Testis (tissue), 5 donors: ENCODE measurements at places on chromosomes 3 and 15. TPM values are rescaled to one million over a fixed set of nuclear protein-coding genes. Genes with fewer than 3 reads are reported as not detected.

- no peak overlapping the region for H3K27ac ChIP-seq
- no peaks in the 10 kb centered on the region for H3K36me3 ChIP-seq
- H3K27me3 ChIP-seq = no peaks in the 10 kb centered on the region
- no peak for DNase-seq
- no peaks in the 10 kb centered on the region for H3K4me1 ChIP-seq
These were observed 48.9 kb upstream of the SLC7A14 start for GRCh38 chr3:170634663-170635384.

DNA sequence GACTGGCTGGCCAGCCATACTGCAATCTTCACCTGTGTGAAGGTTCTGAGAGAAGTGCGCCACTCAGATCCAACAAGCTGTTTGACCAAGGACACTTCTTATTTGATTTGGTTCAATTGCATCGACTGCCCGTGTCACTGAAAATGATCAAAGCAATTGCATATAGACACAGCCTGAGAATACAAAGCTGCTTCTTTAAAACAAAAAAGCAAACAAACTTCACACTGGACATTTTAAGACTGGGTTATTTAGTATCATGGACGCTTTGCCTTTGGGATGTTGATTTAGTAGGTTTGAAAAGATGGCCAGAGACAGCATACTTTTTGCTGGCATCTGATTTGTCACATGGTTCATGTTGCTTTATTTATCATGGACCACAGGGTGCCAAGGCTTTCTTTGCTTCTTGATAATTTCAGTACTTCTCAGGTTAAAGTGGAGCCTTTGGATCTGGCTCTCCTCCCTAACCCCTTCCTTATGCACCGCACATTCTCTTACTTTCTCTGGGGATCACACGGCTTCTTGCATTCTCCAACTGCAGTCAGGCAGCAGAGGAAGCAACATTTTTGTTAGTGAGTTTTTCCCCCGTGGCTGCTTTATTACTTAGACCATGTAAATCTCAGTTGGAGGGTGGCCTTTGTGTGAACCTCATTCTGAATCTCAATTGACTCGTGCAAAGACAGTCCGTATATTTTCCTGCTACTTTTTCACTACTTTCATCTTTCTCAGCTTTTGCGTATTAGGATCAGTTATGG is 151.0 kb downstream of the CD47 start:
- H3K36me3 ChIP-seq = no peaks in the 10 kb centered on the region
- H3K4me1 ChIP-seq = no peaks in the 10 kb centered on the region

- no peaks in the 10 kb centered on the region for H3K36me3 ChIP-seq
- H3K27me3 ChIP-seq = no peaks in the 10 kb centered on the region
- DNase-seq = no peak
- peaks cover 5% of the 10 kb centered on the region for H3K4me1 ChIP-seq
- no peak overlapping the region for H3K4me3 ChIP-seq
- H3K27ac ChIP-seq = no peak overlapping the region
These were observed 54.0 kb upstream of the MYZAP start for GRCh38 chr15:57537488-57538264.

Gene CD200R1
- total RNA-seq = 1.7 TPM

DNA sequence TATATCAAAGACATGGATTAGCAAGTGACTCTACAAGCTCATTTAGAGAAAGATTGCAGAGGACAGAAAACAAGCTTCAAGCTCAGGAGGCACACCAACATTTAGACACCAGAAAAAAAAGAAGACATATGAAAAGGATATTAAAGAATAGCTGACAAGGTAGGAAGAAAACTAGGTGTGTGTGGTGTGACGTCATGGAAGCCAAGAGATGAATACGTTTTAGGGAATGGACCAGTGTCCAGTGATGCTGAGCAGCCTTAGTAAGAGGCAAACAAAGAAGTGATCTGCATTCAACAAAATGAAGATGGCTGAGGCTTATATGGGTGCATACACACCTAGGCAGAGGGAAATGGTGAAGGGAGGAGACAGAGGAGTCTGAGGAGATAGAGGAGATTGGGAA is 377.4 kb downstream of the ROBO1 start:
- no peaks in the 10 kb centered on the region for H3K27me3 ChIP-seq
- no peaks in the 10 kb centered on the region for H3K36me3 ChIP-seq
- no peak overlapping the region for H3K4me3 ChIP-seq
- no peaks in the 10 kb centered on the region for H3K4me1 ChIP-seq
- DNase-seq = no peak
- no peak overlapping the region for H3K27ac ChIP-seq

GRCh38 chr15:77846986-77847385 is 214.3 kb upstream of the LINGO1 start:
- no peak overlapping the region for H3K4me3 ChIP-seq
- no peaks in the 10 kb centered on the region for H3K27me3 ChIP-seq
- DNase-seq = no peak
- H3K36me3 ChIP-seq = no peaks in the 10 kb centered on the region
- no peak overlapping the region for H3K27ac ChIP-seq

DNA sequence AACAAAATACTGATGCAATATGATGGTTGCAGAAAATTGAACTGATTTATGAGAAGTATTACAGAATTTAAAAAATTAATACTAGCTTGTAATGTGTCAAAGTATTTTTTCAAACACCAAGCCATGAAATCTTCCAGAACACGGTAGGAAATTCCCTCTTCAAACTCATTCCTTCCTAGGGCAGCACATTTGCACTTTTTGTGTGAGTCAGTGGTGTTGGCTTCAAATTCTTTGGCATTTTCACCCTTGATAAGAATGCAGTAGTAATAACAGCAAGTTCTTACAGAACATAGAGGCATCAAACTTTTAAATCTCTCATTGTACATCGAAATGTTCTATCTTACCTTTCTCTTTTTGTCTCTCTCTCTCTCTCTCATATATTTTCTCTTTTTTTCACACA is 191.8 kb downstream of the CGGBP1 start:
- no peak overlapping the region for H3K4me3 ChIP-seq
- no peaks in the 10 kb centered on the region for H3K27me3 ChIP-seq
- H3K4me1 ChIP-seq = no peaks in the 10 kb centered on the region
- no peak overlapping the region for H3K27ac ChIP-seq
- no peak for DNase-seq

GRCh38 chr15:59178151-59178695 is 28.4 kb upstream of the LDHAL6B start:
- H3K4me3 ChIP-seq = no peak overlapping the region
- H3K27me3 ChIP-seq = no peaks in the 10 kb centered on the region
- no peak for DNase-seq
- H3K4me1 ChIP-seq = no peaks in the 10 kb centered on the region
- no peak overlapping the region for H3K27ac ChIP-seq
- no peaks in the 10 kb centered on the region for H3K36me3 ChIP-seq

- H3K4me1 ChIP-seq = no peaks in the 10 kb centered on the region
- H3K4me3 ChIP-seq = no peak overlapping the region
- no peaks in the 10 kb centered on the region for H3K36me3 ChIP-seq
- H3K27ac ChIP-seq = no peak overlapping the region
- H3K27me3 ChIP-seq = no peaks in the 10 kb centered on the region
These were observed 9.2 kb downstream of the NEIL1 start for GRCh38 chr15:75356006-75356405.

DNA sequence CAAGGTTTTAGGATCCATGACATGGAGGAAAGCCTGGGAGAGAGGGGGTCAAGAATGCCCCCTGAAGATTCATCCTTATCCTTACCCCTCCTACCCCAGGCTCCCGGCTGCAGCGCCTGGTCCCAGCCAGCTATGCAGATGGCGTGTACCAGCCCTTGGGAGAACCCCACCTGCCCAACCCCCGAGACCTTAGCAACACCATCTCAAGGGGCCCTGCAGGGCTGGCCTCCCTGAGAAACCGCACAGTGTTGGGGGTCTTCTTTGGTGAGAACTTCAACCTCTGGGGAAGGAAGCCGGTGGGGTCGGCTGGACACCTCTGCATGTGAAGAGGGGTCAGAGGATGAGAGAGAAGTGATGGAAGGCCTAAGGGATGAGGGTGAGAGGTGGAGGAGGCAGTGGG is 4.3 kb downstream of the DUOX1 start:
- H3K4me3 ChIP-seq = no peak overlapping the region
- no peaks in the 10 kb centered on the region for H3K36me3 ChIP-seq
- peaks cover 5% of the 10 kb centered on the region for H3K4me1 ChIP-seq
- DNase-seq = no peak

- no peak overlapping the region for H3K4me3 ChIP-seq
- no peaks in the 10 kb centered on the region for H3K4me1 ChIP-seq
- no peak overlapping the region for H3K27ac ChIP-seq
- no peak for DNase-seq
These were observed 107.3 kb downstream of the SLMAP start for GRCh38 chr3:57863380-57863779.

- H3K4me3 ChIP-seq = no peak overlapping the region
- H3K27ac ChIP-seq = no peak overlapping the region
- H3K36me3 ChIP-seq = no peaks in the 10 kb centered on the region
- H3K27me3 ChIP-seq = no peaks in the 10 kb centered on the region
These were observed 344.9 kb downstream of the LRRC3B start for GRCh38 chr3:26967501-26967900.

Gene THSD4
- total RNA-seq = 18.2 TPM

- no peak for DNase-seq
- no peak overlapping the region for H3K4me3 ChIP-seq
- no peaks in the 10 kb centered on the region for H3K4me1 ChIP-seq
These were observed 4.3 kb upstream of the AP3B2 start for GRCh38 chr15:82714016-82714415.

Gene CHDH
- total RNA-seq = 28.1 TPM

DNA sequence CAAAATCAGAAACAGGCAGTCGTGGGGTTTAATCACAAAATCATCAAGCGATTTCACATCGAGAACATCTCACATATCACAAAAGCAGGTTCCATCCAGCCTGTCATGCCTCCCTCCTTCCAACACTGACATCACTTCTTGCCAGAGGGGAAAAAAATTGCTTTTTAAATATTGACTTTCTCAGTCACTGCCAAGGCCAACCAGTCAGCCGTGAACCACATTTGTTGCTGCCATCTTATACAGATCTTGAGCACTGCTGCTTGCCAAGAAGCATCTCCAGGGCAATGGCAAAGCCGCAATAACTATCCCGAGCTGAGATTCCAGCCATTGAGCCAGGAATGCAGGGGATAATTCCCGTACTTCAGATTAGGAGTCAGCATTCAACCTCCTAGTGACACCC is 174.6 kb downstream of the ANXA2 start:
- H3K4me1 ChIP-seq = no peaks in the 10 kb centered on the region
- H3K27me3 ChIP-seq = no peaks in the 10 kb centered on the region
- no peaks in the 10 kb centered on the region for H3K36me3 ChIP-seq
- no peak overlapping the region for H3K4me3 ChIP-seq

DNA sequence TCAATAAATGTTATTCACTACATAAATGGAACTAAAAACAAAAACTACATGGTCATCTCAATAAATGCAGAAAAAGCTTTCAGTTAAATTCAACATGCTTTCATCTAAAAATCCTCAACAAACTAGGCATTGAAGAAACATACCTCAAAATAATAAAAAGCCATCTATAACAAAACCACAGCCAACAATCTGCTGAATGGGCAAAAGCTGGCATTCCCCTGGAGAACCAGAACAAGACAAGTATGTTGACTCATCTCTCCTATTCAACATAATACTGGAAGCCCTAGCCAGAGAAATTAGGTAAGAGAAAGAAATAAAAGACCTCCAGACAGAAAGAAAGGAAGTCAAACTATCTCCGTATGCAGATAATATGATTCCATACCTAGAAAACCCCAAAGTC is 759.9 kb downstream of the EPHA3 start:
- H3K27me3 ChIP-seq = no peaks in the 10 kb centered on the region
- H3K36me3 ChIP-seq = no peaks in the 10 kb centered on the region
- H3K27ac ChIP-seq = no peak overlapping the region

Gene IMPG2
- total RNA-seq = 0.39 TPM

- H3K4me1 ChIP-seq = no peaks in the 10 kb centered on the region
- no peak for DNase-seq
These were observed 115.2 kb downstream of the TMEM108 start for GRCh38 chr3:133153382-133153781.

Gene GOLGA8G
- 57.9 TPM for total RNA-seq

- no peaks in the 10 kb centered on the region for H3K27me3 ChIP-seq
- no peaks in the 10 kb centered on the region for H3K36me3 ChIP-seq
- no peaks in the 10 kb centered on the region for H3K4me1 ChIP-seq
- no peak for DNase-seq
- H3K27ac ChIP-seq = no peak overlapping the region
These were observed 592.0 kb downstream of the ZNF385D start for GRCh38 chr3:21158861-21159542.

Gene SLC15A2
- 21.8 TPM for total RNA-seq

- H3K4me1 ChIP-seq = peaks cover 3% of the 10 kb centered on the region
- H3K36me3 ChIP-seq = no peaks in the 10 kb centered on the region
- DNase-seq = no peak
- no peaks in the 10 kb centered on the region for H3K27me3 ChIP-seq
These were observed 545.0 kb downstream of the OTOL1 start for GRCh38 chr3:162041622-162042021.

DNA sequence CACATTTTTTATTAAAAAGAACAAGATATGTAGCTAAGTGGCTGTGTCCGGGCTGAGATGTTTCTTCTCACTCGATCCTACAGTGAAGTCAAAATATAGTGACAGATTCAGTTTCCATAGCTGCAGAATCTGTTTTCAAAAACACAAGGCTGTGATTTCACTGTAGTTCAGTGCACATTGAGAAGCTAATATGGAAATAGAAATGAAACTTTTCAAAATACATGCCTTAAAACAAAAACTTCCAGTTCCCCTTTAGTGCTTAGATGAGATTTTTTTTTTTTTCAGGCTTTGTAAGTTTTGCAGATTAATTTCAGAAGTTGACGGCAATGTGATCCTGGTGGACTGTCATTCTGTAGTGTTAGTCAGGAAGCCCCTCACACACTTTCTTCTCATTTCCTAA is 23.8 kb upstream of the TRAK1 start:
- H3K4me3 ChIP-seq = no peak overlapping the region
- H3K36me3 ChIP-seq = no peaks in the 10 kb centered on the region
- no peak overlapping the region for H3K27ac ChIP-seq
- H3K27me3 ChIP-seq = no peaks in the 10 kb centered on the region
- peaks cover 38% of the 10 kb centered on the region for H3K4me1 ChIP-seq

- peak overlapping the region; percentile 95 for H3K4me3 ChIP-seq
- H3K27me3 ChIP-seq = no peaks in the 10 kb centered on the region
- peak; percentile 71 for DNase-seq
- peak overlapping the region; percentile 98 for H3K27ac ChIP-seq
These were observed 425 bp upstream of the FYTTD1 start for GRCh38 chr3:197749315-197749600.

Gene GOLGA8H
- total RNA-seq = 13.1 TPM

GRCh38 chr15:80744415-80744814 is 34.8 kb upstream of the CEMIP start:
- no peak overlapping the region for H3K27ac ChIP-seq
- no peaks in the 10 kb centered on the region for H3K27me3 ChIP-seq
- H3K4me3 ChIP-seq = no peak overlapping the region
- DNase-seq = no peak
